ENCODE measurements at places on chromosomes 3 and 15.

DNA sequence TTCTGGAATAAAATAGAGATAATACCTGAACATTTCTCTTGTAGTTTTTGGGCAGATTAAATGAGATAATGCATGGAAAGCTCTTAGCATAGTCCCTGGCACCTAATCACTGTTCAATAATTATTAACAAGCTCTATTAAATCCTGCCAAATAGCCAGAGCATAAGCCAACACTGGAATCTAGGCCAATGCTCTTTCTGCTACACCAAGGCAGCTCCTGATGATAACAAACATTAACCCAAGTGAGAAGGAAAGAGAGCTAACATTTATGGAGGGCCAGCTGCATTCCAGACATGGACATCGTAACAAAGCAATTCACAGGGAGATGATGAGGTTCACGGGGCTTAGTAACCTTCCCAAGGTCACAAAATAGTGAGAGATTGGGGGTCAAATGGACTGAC lies 23.3 kb downstream of the LARP6 start:
- DNase-seq = no peak
- H3K36me3 ChIP-seq = no peaks in the 10 kb centered on the region
- H3K4me1 ChIP-seq = no peaks in the 10 kb centered on the region
- peaks cover 5% of the 10 kb centered on the region for H3K27me3 ChIP-seq
- no peak overlapping the region for H3K4me3 ChIP-seq
- H3K27ac ChIP-seq = no peak overlapping the region

- DNase-seq = no peak
- H3K27me3 ChIP-seq = no peaks in the 10 kb centered on the region
- no peak overlapping the region for H3K4me3 ChIP-seq
- no peak overlapping the region for H3K27ac ChIP-seq
- H3K36me3 ChIP-seq = no peaks in the 10 kb centered on the region
These were observed 960.1 kb downstream of the FHIT start for GRCh38 chr3:60291115-60291514.

GRCh38 chr15:87365186-87365585 lies 891.4 kb downstream of the NTRK3 start:
- H3K4me3 ChIP-seq = no peak overlapping the region
- H3K27me3 ChIP-seq = peaks cover 2% of the 10 kb centered on the region
- DNase-seq = no peak
- H3K27ac ChIP-seq = no peak overlapping the region

DNA sequence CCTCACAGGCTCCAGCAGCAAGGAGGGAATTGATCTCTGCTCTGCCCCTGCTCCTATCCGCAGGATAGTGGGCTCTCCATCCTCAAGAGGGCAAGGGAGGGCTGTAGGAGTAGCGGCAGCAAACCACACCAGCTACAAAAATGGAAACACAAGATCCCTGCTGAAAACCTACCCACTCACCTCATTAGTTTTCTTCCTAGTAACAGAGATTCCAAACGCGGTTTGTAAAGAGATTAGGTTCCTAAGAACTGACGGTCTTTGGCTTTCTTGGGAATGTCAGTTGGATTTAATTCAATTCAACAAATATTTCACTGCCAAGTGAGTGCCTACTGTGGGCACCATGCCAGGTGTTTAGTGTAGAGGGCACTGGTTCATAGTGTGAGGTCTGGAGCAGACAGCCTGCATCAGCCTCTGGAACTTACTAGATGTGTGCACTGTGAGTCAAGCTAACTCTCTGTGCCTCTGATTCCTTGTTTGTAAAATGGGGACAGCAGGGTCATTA lies 84.7 kb downstream of the MRPL46 start:
- H3K4me1 ChIP-seq = peaks cover 8% of the 10 kb centered on the region
- peaks cover 16% of the 10 kb centered on the region for H3K27me3 ChIP-seq
- no peaks in the 10 kb centered on the region for H3K36me3 ChIP-seq
- H3K4me3 ChIP-seq = no peak overlapping the region
- no peak for DNase-seq

GRCh38 chr3:196111939-196112386 lies 30.1 kb upstream of the TFRC start:
- no peaks in the 10 kb centered on the region for H3K36me3 ChIP-seq
- H3K4me1 ChIP-seq = peaks cover 22% of the 10 kb centered on the region
- DNase-seq = peak; percentile 60

- H3K36me3 ChIP-seq = no peaks in the 10 kb centered on the region
- H3K4me3 ChIP-seq = no peak overlapping the region
- H3K27ac ChIP-seq = no peak overlapping the region
- DNase-seq = no peak
- H3K27me3 ChIP-seq = peaks cover 6% of the 10 kb centered on the region
These were observed 158.8 kb downstream of the SMAD6 start for GRCh38 chr15:66860844-66861243.

DNA sequence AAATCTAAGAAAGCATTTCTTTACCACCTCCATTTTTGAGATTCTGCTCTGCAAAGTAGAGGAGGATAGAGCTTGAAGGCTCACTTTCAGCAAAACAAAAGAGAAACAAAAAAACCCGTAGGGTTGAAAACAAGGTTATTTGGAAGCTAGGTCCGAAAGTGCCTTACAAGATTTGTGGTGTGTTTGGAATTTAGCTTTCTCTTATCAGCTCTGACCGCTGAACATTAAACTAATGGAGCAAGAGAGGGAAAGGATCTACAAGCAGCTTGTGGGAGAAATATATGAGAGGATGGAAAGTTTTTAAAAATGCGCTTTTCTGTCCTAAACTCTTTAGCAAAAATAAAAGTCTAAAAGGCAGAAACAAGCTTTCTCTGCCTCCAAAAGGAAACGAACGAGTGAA lies 545.5 kb downstream of the NTRK3 start:
- no peak overlapping the region for H3K4me3 ChIP-seq
- H3K4me1 ChIP-seq = no peaks in the 10 kb centered on the region
- H3K36me3 ChIP-seq = no peaks in the 10 kb centered on the region
- no peaks in the 10 kb centered on the region for H3K27me3 ChIP-seq

DNA sequence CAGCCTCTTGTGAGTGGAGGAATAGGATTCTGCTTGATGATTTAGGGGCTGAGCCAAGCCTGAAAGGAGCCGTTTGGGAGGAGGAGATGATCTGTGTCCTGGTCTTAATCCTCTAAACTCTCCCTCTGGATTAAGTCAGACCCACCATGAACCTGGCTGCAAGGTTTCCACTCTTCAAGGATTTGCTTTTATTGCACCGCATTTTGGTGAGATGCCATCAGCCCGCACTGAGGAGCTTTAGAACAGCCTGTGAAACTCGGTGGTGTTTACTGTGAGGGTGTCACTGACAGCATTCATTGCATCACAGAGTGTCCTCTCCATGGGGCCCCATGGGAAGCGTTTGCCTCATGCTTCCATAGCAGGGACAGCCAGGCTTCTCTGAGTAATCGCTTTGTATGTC lies 59.2 kb downstream of the EPHB1 start:
- peaks cover 4% of the 10 kb centered on the region for H3K4me1 ChIP-seq
- H3K27me3 ChIP-seq = peaks cover 2% of the 10 kb centered on the region
- H3K4me3 ChIP-seq = no peak overlapping the region
- H3K36me3 ChIP-seq = no peaks in the 10 kb centered on the region
- no peak for DNase-seq

- H3K27me3 ChIP-seq = no peaks in the 10 kb centered on the region
- H3K36me3 ChIP-seq = no peaks in the 10 kb centered on the region
- H3K4me1 ChIP-seq = peaks cover 8% of the 10 kb centered on the region
- no peak for DNase-seq
- H3K4me3 ChIP-seq = no peak overlapping the region
These were observed 6.3 kb upstream of the ZXDC start for GRCh38 chr3:126481808-126482502.

- no peaks in the 10 kb centered on the region for H3K27me3 ChIP-seq
- no peaks in the 10 kb centered on the region for H3K4me1 ChIP-seq
- H3K4me3 ChIP-seq = no peak overlapping the region
- DNase-seq = no peak
- no peaks in the 10 kb centered on the region for H3K36me3 ChIP-seq
These were observed 211.2 kb downstream of the ROBO2 start for GRCh38 chr3:77251136-77251535.

GRCh38 chr3:62403765-62404164 lies 30.4 kb upstream of the FEZF2 start:
- no peak overlapping the region for H3K4me3 ChIP-seq
- H3K27ac ChIP-seq = no peak overlapping the region
- H3K27me3 ChIP-seq = no peaks in the 10 kb centered on the region

- peaks cover 5% of the 10 kb centered on the region for H3K36me3 ChIP-seq
- no peak overlapping the region for H3K4me3 ChIP-seq
- no peak overlapping the region for H3K27ac ChIP-seq
- no peak for DNase-seq
- no peaks in the 10 kb centered on the region for H3K27me3 ChIP-seq
These were observed 34.6 kb downstream of the HSPBAP1 start for GRCh38 chr3:122758877-122759560.

DNA sequence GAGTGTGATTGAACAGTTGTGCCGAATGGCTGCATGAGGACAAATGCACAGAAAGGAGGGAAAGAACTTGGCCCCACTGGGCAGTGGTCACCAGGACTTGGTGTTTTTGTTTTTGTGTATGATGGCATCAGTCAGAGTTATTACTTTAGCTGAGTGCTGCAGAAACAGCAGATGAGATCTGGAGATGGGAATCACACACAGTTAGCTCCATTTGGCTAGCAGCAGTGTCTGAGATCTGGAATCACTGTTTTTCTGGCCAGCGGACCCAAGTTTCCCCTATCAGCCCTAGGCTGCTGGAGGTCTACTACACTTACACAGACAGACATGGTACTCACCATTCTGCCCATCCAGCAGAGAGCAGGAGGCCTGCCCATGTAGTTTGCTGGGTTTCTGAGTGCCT lies 45.9 kb upstream of the APEH start:
- H3K4me1 ChIP-seq = no peaks in the 10 kb centered on the region
- no peaks in the 10 kb centered on the region for H3K36me3 ChIP-seq
- DNase-seq = no peak
- H3K27ac ChIP-seq = no peak overlapping the region

DNA sequence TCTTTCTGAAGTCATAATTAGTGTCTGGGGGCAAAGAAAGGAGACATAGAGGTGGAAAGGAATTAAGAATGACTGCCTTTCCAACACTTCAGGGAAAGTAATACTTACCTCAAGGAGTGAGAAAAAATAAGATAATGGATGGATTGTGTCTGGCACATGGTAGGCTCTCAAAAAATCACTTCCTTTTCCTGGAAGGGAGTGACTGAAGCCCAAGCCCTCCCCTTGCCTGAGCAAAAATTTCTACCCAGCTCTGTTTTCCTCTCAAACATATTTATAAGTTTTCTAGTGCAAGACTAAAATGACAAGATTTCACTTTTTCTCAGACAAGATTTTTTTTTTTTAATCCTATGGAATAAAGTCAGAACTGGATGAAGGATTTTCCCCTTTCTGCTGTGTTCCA lies 145.0 kb downstream of the IGSF11 start:
- H3K36me3 ChIP-seq = no peaks in the 10 kb centered on the region
- no peak overlapping the region for H3K4me3 ChIP-seq
- DNase-seq = no peak
- no peaks in the 10 kb centered on the region for H3K27me3 ChIP-seq
- H3K27ac ChIP-seq = no peak overlapping the region

- peaks cover 5% of the 10 kb centered on the region for H3K27me3 ChIP-seq
- no peak overlapping the region for H3K4me3 ChIP-seq
- H3K4me1 ChIP-seq = no peaks in the 10 kb centered on the region
- H3K27ac ChIP-seq = no peak overlapping the region
- H3K36me3 ChIP-seq = no peaks in the 10 kb centered on the region
These were observed 397.9 kb downstream of the NTRK3 start for GRCh38 chr15:87858651-87859050.

GRCh38 chr15:52181938-52182780 lies 9.0 kb downstream of the GNB5 start:
- peaks cover 15% of the 10 kb centered on the region for H3K4me1 ChIP-seq
- H3K27me3 ChIP-seq = no peaks in the 10 kb centered on the region

DNA sequence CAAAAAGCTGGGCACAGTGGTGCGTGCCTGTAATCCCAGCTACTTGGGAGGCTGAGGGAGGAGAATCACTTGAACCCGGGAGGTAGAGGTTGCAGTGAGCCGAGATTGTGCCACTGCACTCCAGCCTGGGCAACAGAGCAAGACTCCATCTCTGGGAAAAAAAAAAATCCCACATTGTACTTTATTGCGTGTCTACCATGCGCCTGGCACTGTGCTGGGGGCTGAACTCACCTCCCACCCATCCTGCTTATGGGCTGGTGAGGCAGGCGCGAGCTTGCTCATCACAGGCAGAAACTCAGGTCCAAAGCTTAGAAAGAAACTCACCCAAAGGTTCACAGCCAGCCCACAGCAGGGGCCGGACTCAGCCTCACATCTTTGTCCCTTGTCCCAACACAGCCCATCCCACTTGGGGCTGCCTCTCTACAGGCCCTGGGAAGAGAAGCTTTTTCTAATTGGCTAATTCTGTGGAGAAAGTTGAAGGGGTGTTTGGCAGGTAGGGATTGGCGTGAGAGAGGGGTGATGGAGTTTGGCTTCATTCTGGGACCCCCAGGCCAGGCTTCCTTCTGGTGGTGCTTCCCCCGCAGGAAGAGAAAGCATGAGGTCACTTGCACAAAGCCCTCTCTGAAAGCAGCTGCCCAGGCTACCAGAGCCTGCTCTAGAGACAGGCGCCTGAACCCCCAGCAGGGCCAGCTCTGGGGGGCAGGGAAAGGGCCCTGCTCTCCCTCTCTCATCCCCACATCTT lies 122.6 kb upstream of the SMAD3 start:
- no peak overlapping the region for H3K27ac ChIP-seq
- no peak overlapping the region for H3K4me3 ChIP-seq
- no peaks in the 10 kb centered on the region for H3K27me3 ChIP-seq
- H3K36me3 ChIP-seq = no peaks in the 10 kb centered on the region

DNA sequence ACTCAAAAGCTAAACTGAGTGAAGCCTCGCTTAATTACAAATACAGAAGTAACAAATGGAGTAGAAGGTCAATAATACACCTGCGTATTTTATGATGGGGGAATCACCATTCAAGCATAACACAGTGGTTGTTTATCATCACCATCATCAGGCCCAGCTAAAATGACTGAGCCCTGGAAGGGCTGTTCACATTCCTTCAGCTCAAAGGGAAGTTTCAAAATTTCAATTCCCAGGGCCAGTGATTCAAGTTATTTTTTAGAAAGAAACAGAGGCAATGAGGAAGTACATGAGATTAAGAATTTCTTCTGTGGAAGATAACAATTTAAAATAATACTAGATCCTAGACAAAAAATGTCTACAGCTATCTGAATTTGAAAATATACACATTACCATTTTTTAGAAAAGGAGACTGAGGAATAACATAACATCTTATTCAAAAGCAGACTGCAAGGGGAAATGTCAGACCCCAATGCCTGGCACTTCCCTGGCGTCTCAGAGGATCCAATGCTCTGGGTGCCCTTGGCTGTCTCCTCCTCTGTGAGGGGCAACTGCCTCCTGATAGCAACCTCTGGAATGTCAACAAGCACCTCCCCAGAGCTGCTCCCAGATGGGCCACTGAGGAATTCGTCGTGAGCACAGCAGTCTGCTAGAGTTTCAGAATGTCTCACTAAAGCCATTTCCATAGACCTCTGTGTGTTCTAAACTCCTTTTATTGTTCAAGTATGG lies 22.8 kb downstream of the EHD4 start:
- no peaks in the 10 kb centered on the region for H3K4me1 ChIP-seq
- H3K36me3 ChIP-seq = peaks cover 12% of the 10 kb centered on the region
- no peak for DNase-seq
- no peaks in the 10 kb centered on the region for H3K27me3 ChIP-seq

Data from activated naive CD4-positive, alpha-beta T cell treated with anti-CD3 and anti-CD28 coated beads for 36 hours (primary cell).